ENCODE measurements at places on chromosomes 12 and 14. TPM values are rescaled to one million over a fixed set of nuclear protein-coding genes. Genes with fewer than 3 reads are reported as not detected.
A peak's percentile ranks its signal among the peaks of the same experiment; 100 is the strongest.

DNA sequence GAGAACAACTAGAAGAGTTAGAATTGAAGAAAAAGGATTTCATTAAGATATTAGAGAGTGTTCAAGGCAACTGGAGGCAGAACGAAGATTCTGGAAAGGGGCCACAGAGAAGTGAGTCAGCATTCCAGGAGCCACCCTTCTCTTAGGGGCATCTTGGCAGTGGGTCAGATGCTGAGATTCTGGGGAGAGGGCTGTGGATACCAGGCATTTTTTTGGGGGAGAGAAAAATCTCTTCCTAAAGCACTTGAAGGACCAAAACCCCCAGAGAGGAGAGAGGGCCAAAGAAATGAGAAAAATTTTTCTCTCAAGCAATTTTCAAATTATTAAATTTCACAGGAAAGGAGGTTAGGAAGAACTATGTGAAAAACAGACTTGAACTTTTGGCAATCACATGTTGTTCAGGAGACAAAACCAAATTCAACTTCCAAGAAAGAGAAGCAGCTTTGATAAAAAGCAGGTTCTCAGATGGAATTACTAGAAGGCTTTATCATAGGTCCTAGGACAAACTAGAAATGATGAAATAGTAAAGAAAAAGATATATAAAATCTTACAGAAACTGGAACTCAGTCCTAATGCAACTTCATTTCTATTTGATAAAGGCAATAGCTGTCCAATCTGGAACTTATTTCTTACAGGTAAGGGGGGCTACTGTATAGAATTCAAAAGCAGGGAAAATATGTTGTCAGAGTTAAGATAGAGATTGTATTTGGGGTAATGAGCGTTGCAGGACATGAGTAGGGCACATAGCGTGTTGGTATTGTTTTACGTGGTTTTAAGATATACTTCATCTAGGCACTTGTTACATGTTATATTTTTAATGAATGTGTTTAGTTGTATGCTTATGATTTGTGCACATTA, 1.1 kb upstream of the CLEC2D start:
- no peaks in the 10 kb centered on the region for H3K27me3 ChIP-seq
- DNase-seq, result no peak
- H3K4me3 ChIP-seq, result peak overlapping the region; percentile 66
- peaks cover 63% of the 10 kb centered on the region for H3K4me1 ChIP-seq
- peak overlapping the region; percentile 12 for H3K27ac ChIP-seq

DNA sequence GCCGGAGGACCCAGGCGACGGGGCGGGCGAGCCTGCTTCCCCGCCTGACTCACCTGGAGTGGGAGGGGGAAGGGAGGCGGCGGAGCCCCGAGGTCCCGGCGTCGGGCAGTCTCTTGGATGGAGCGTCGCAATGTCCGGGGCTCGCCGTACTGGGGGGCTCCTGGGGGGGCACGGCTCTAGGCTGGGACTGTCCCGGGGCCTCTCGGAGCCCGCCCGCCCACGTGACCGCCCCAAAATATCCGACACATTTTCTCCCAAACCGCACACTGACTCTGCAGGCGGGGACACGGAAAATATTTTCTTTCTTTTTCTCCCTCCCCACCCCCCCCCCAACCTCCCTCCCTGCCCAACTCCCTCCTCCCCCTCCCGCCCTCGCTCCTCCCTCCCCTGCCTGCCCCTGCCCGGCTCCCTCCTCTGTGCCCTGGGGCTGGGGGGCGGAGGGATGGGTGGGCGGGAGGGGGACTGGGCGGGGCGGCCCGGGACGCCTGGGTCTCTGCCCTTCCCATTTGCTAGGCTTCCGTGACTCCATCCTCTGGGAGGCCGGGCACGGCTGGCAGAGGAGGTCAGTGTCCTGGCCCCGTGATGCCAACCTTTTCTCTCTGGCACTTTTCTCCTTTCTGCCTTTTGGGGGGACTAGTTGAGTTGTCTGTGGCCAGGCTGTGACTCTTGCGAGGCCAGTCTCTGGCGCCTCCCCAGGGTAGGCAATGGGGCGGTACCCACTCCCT, at the start of gene RARG:
Gene RARG (minus strand): TSS at position 289 of the 725 bp plus-strand sequence. CDS start 4,664 bp downstream, outside the sequence.
- H3K36me3 ChIP-seq, result no peaks in the 10 kb centered on the region
- no peaks in the 10 kb centered on the region for H3K27me3 ChIP-seq
- peak within 1 kb of the TSS; percentile 76 for H3K4me3 ChIP-seq

GRCh38 chr12:101642115-101643067, 47.6 kb downstream of the MYBPC1 start:
- no peak overlapping the region for H3K27ac ChIP-seq
- H3K4me3 ChIP-seq, result peak overlapping the region; percentile 26
- H3K4me1 ChIP-seq, result no peaks in the 10 kb centered on the region

DNA sequence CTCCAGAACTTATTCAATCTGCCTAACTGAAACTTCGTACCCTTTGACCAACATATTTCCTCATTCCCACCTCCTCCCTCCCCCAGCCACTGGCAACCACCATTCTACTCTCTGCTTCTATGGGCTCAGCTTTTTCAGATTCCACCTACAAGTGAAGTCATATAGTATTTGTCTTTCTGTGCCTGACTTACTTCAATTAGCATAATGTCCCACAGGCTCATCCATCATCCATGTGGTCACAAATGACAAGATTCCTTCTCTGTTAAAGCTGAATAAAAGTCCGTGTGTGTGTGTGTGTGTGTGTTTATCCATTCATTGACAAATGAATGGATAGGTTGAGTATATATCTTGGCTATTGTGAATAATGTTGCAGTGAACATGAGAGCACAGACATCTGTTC, 1.3 kb upstream of the C14orf39 start:
- no peaks in the 10 kb centered on the region for H3K36me3 ChIP-seq
- no peak overlapping the region for H3K4me3 ChIP-seq
- no peak for DNase-seq
- no peak overlapping the region for H3K27ac ChIP-seq
- no peaks in the 10 kb centered on the region for H3K4me1 ChIP-seq

Gene PLEKHA5
- total RNA-seq, result 5.5 TPM

Gene RNF212B
- not detected for total RNA-seq
